AG20443 (cell line): ENCODE measurements at places on chromosomes 5 and 9.

- DNase-seq = no peak
Observed at GRCh38 chr9:125399165-125399564, 137.5 kb downstream of the GAPVD1 start.

GRCh38 chr9:135796784-135797485 is 95.0 kb downstream of the KCNT1 start:
- DNase-seq = no peak

- DNase-seq = no peak
Observed at GRCh38 chr5:5011151-5011550, 129.0 kb upstream of the ADAMTS16 start.

GRCh38 chr9:120926397-120926928 is at the start of gene TRAF1:
Gene TRAF1, minus strand, starts transcription at chr9:120926796. Its CDS starts 721 bp downstream, at chr9:120926075.
- DNase-seq = no peak

DNA sequence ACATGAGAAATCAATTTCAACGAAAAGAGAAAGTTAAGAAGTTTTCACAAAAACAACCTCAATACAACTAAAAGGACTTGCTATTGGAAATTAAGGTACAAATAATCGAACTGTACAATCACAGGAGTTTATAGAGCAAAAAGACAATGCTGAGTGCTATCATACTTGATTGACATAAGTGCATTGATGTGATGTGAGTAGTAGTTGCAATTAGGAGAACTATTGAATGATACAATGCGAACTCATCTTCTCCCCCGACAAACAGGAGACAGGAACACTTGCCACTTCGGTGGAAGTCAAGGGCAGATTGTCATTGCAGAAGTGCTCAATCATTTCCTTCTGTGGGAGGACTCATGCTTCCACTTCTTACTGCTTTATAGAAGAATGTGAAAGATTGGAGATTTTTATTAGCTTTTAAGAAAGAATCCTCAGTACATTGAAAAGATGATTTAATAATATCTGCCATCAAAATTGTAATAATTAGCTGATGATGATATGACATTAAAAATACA is 276.6 kb upstream of the MPDZ start:
- no peak for DNase-seq

DNA sequence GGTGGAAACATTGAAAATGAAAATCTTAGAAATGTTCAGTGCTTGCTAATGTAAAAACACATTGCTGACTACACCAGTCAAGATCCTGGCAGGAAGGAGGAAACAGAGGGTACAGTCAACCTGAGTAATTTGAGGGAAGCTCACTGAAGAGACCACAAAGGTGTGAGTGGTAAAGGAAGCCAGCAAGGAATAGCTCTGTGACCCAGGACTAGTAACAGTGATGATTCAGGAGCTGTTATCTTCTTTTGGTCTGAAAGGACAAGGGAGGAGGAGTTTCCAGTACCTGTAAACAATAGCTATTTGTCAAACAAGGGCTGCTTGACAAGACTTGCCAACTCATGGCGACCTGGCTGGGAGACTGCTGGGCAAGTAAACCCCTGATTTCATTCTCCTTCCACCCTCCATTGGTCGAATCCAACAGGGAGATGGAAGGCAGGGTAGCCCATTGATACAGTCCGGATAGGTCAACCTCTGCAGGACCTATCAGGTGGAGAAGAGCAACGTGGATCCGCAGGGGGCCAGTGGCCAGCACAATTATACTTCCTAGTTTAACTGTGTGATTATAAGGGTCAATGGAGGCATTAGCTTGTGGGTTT is 68.1 kb downstream of the MAMDC2 start:
- DNase-seq = no peak
